HCT116 (cell line): ENCODE measurements at places on chromosomes 3 and 15. TPM values are rescaled to one million over a fixed set of nuclear protein-coding genes. Genes with fewer than 3 reads are reported as not detected.

ALDH1A3 gene
- total RNA-seq: 248 TPM

ARGFX gene
- not detected for total RNA-seq

SEMA6D gene
- total RNA-seq: 0.02 TPM

SLC6A1 gene
- not detected for total RNA-seq

SPESP1 gene
- not detected for total RNA-seq

KNL1 gene
- total RNA-seq: 30.6 TPM

ZBED2 gene
- 16.1 TPM for total RNA-seq

MYRIP gene
- total RNA-seq: 0.44 TPM
